ENCODE measurements at places on chromosomes 5 and 9.

DNA sequence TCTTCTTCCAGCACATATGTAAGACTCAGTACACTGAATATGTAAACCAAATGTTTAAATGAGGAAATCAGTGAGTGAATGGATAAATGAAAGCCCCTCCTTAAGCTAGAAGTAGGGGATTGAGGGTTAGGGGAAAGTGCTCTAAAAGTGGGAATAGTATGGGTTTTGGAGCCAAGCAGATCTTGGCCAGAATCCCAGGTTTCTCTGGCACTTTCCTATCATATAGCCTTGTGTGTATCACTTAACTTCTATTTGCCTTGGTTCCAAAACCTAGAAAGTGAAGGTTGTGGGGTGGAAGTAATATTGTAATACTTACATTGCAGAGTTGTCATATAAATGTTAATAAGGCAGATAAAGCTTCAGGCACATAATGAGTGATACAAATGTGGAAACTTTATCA lies 45.0 kb upstream of the SV2C start:
- no peak for DNase-seq

GRCh38 chr5:135094339-135095051 lies 60.5 kb upstream of the PITX1 start:
- no peak for DNase-seq

DNA sequence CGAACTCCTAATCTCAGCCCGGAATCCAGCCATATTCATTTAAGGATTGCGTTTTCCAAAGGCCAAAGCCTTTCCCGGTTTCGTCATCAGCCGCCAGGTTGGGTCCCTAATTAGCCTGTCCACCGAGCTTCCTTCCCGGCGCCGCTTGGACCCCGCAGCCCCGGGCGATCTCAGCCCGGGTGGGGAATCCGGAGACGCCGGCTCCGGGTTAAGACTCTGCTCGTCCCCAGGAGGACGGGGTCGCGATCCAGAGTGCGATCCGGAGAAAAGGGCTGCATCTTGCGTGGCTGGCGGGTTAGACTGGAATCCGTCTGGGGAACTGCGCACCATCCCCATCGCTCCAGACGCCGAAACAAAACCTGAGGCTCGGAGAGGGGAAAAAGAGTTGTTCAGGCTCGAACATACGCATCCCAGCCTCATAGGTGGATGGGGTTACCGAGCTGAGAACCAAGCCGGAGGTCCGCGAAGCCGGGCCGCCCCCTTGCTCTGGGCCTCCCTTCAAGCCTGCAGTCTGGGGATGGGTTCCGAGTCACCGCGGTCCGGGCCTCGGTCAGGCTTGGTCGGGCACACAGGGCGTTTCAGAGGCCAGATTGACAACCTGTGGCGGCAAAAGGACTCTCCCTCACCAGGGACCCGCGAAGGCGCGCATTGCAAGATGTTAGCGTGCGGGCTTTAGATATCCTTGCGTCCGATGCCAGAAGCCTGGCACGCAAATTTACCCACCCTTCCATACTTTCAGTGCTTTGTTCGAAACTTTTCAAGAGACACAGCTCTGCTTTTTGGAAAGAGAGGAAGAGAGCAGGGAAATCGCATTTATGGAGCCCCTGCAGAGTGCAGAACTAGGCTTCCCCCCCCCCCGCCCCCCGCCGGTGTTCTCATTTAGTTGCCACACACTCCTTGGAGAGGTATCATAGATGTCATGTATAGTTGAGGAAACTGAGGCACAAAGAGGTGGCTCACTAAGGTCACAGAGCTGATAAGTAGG lies 7.9 kb downstream of the MSX2 start:
- DNase-seq = no peak

DNA sequence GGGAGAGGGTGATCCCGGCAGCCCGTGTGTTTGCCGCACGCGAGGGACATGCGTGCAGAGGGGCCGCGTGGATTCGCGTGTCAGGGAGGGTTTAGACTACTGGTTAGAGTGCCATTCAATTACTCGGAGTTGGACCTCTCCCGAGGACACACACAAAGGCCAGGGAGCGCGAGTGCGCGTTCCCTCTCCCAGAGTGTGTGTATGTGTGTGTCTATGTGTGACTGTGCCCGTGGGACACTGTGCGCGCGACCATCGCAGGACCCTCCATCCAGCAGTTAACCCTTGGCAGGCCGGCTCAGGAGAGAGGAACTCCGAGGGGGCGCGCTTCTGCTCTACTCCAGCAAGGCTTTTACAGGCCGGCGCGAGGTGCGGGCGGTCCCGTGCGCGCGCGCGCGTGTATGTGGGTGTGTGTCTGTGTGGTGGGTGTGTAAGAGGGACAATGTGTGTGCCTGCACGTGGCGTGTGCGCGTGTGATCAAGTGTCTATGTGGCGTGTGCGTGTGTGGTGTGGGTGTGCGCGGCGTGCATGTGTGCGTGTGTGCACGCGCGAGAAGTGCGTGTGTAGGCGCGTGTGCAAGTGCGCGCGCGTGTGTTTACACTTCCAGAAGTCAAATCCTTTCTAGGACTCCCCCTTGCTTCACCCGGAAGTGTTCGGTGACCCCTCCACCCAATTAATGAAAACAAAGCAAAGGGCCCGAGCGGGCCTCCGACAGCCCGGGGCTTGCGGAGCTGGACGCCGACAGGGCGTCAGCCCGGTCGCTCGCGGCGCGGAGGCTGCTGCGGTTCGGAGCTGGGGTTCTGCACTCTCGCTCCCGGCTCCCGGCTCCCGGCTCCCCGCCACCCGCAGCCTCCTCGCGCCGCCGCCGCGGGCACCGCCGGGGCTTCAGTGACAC lies 75.3 kb upstream of the TBCA start:
- DNase-seq = peak; percentile 63

GRCh38 chr9:96888591-96888990 lies 34.3 kb upstream of the ZNF782 start:
- no peak for DNase-seq

DNA sequence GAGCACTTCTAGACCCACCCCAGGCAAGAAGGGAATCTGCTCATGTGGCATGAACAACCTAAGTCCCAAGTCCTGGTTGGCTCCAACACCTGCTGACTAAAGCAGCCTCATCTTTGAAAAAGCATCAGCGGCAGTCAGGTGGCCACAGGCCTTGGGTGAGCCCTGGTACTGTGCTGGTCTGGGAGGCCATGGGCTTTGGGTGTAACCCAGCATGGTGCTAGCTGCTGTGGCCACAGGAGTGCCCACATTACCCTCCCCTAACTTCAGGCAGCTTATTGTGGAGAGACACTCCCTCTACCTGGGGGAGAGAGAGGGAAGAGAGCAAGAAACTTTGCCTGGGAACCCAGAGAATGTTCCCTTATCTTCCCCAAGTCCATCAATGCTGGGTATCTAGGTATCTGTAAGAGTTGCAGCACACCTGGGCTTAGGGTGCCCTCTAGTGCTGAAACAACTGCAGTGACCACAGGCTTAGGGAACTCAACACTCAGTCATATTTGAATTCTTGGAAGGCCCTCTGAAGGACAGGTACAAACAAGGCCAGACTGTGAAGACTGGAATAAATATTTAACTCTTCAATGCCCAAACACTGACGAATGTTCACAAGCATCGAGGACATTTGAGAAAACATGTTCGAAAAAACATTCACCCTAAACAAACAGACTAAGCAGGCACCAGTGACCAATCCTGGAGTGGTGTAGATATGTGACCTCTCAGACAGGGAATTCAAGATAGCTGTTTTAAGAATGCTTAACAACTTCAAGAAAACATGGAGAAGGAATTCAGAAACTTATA lies 69.9 kb upstream of the OR2K2 start:
- DNase-seq = peak; percentile 11

GRCh38 chr9:111657051-111657450 lies 4.4 kb upstream of the GNG10 start:
- DNase-seq = no peak

Measured in adipocyte (in vitro differentiated cells).